CD4-positive, alpha-beta T cell (primary cell): ENCODE measurements at places on chromosomes 5 and 9.

DNA sequence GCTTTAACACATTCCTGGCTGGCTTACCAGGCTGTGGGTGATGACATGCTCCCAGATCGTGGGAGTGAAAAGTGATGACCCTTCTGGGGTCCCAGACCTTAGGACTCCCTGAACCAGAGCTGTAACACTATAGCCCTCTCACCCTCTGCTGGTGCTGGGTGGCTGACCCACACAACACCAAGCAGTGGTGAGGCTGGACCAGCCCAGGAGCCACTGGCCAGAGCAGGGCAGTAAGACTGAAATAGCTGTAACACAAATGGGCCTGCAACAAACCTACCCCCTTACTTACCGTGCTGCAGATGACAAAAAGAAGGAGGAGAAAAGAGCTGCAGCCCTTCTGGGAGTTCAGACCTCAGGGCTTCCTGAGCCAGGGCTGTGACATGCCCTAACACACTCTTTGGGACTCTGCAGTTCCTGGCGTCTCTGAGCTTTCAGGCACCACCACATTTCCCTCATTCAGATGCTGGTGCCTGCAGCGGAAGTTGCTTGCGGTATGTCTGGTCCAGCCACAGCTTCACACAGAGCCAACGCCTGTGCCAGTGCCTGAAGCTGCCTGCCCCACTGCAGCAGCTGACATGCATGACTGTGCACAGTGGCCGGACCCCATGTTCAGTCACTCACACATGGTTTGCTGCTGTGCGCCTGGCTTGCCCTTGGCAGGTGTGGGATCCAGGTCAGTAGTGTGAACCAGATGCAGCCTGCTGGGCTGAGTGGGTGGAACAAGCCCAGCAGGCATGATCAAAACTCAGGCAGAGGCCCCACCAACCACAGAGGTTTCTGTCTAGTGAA lies 1247.4 kb downstream of the EFNA5 start:
- DNase-seq = no peak

DNA sequence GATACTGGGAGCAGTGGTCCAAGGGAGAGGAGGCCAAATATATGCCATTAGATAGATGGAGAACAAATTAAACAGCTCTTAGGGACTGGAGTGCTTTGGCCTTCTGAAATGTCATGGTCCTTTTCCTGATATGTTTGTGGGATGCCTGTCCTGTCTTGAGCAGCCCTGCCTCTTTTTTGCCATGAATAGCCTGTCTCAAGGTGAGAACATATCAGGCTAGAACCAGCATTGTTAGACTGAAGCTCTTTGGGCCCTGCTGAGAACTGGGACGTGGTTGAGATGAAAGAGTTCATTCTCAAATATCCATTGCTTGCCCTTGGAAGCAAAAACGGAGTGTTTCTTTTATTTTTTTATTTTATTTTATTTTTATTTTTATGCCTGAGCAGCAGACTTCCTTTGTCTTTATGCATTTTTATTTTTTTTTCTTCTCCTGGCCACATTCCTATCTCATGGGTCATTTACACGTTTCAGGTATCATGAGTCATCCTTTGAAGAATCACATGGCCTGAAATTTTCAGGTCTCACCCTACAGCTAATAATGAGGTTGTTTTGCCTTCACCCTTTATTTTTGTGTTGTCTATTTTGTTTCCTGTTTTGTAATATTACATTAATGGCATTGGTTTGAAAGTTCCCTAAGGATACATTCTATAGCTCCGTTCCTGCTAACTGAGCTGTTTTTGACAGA lies 371.4 kb downstream of the PSAT1 start:
- DNase-seq = no peak

DNA sequence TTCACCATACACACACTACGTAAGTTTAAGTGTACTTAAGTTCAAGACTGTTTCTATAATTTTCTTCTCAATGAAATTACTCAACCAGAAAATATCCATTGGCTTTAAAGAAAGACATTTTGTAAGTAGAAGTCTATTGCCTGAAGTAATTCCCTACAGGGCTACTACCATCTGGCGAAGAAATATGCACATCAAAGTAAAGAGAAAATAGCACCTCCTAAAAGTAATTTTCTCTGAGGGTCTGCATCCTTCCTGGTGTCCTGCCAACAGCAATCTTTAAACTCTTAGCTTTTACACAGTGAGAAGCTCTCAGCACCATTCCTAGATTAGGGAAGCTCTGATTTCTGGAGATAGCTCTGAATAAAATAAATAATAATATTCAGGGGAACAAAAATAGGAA lies 498.5 kb upstream of the TYRP1 start:
- no peak for DNase-seq

GRCh38 chr9:21265421-21266189 lies 25.8 kb upstream of the IFNA14 start:
- DNase-seq = no peak

DNA sequence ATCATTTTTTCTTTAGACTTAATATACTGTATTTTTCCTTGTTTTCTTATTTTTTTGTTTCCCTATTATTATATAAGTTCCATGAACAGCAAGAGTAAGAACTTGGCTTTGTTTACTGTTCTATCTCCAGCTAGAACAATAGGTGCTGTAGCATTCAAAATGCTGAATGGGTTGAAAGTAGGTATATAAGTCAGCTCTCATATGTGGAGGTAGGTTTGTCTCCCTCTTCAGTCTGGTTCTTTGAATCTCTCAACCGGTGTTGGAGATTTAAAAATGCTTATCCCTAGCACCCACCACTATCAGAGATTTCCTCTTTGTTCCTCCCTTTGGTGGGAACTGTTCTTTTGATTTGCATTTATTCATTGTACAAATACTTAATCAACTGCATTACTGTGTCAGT lies 87.5 kb upstream of the FSD1L start:
- no peak for DNase-seq

- no peak for DNase-seq
Measured at GRCh38 chr5:80177236-80177635, 78.6 kb downstream of the SERINC5 start.

DNA sequence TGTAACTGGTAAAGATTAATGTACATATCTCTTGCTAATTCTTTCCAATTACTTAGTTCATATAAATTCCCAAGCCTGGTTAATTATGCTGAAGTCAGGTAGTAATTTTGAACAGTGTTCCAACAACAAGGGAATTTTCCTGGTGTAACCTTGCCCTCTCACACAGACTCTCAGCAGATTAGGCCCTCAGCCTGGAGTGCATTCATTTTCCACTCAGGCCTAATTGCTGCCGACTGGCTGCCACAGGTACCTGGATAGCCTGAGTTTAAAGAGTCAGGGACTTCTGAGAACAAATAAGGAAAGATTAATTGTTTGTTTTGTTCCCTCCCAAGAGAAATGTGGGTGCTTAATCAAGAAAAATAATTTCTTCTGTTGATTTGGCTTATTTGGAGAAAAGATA lies 71.4 kb downstream of the PPIC start:
- no peak for DNase-seq

- DNase-seq = no peak
Measured at GRCh38 chr5:132467287-132467984, 23.1 kb downstream of the IRF1 start.

- no peak for DNase-seq
Measured at GRCh38 chr5:151611127-151611775, 20.1 kb upstream of the FAT2 start.
